Esophagus muscularis mucosa (tissue), 4 donors: ENCODE measurements at places on chromosomes 11 and 22. TPM values are rescaled to one million over a fixed set of nuclear protein-coding genes. Genes with fewer than 3 reads are reported as not detected.

The TRIM48 gene
- not detected for total RNA-seq

The FAM111A gene
- total RNA-seq = 8.9 TPM

The PANX3 gene
- total RNA-seq = not detected

The KCNQ1OT1 gene
- total RNA-seq = 2.5 TPM

The ANO1 gene
- 25.3 TPM for total RNA-seq

The MYO7A gene
- total RNA-seq = 9.1 TPM

The LRRN4CL gene
- 29.9 TPM for total RNA-seq

- no peak overlapping the region for H3K4me3 ChIP-seq
- no peaks in the 10 kb centered on the region for H3K27me3 ChIP-seq
- peaks cover 4% of the 10 kb centered on the region for H3K4me1 ChIP-seq
- DNase-seq = no peak
- no peak overlapping the region for H3K27ac ChIP-seq
Measured at GRCh38 chr11:59158206-59159068, 13.5 kb upstream of the DTX4 start.

DNA sequence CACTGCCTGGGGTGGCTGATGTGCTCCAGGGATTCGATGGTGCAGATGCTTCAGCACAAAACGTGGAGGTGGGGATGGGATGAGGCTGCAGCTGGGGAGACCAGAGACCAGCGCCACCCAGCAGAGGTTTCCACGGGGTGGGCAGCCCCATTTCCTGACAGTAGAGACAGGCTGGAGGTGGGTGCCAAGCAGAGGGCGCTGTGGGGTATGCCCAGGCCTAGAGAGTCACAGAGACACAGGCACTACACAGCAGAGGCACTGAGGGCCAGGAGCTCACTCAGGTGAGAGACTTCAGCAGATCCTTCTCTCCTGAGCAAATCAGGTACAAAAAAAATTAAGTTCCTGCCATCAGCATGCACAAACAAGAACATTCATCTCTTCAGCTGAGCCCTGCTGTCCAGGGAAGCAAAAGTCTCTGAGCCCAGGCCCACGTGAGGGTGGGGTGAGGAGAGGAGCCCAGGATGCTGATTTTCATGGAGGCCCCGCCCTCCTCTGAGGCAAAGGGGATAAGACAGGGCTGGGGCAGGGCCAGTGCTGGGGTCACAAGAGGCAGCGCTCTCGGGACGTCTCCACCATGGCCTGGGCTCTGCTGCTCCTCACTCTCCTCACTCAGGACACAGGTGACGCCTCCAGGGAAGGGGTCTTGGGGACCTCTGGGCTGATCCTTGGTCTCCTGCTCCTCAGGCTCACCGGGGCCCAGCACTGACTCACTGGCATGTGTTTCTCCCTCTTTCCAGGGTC, 53.1 kb downstream of the GGTLC2 start:
- H3K4me1 ChIP-seq = no peaks in the 10 kb centered on the region
- no peak overlapping the region for H3K4me3 ChIP-seq
- no peak overlapping the region for H3K27ac ChIP-seq
- no peaks in the 10 kb centered on the region for H3K27me3 ChIP-seq
- DNase-seq = no peak
- H3K36me3 ChIP-seq = no peaks in the 10 kb centered on the region

GRCh38 chr11:1949302-1949701, 2.2 kb downstream of the MRPL23 start:
- no peaks in the 10 kb centered on the region for H3K36me3 ChIP-seq
- H3K4me1 ChIP-seq = no peaks in the 10 kb centered on the region
- no peak overlapping the region for H3K4me3 ChIP-seq
- no peaks in the 10 kb centered on the region for H3K27me3 ChIP-seq
- H3K27ac ChIP-seq = no peak overlapping the region

- H3K36me3 ChIP-seq = no peaks in the 10 kb centered on the region
- H3K27ac ChIP-seq = no peak overlapping the region
- H3K4me3 ChIP-seq = no peak overlapping the region
Measured at GRCh38 chr11:121614636-121615240, 162.0 kb upstream of the SORL1-AS1 start.

DNA sequence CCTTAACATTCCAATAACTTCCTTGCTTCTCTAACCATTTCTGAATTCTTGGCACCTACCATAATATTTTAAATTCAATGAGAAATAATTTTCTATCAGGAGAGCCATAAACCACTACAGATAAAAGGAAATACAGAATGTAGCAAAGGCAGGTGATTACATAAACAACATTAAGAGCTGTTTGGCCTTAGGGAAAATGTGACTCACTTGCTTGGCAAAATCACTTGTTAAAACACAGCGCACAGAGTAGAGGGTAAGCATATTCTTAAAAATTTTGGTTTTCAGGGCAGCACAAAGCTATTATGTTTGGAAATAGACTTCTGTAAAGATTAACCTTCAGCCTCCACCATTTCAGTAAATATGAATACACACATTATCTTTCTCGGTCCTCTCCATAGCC, 26.4 kb downstream of the IZUMO1R start:
- H3K27me3 ChIP-seq = no peaks in the 10 kb centered on the region
- no peak overlapping the region for H3K4me3 ChIP-seq
- H3K27ac ChIP-seq = no peak overlapping the region
- DNase-seq = no peak
- no peaks in the 10 kb centered on the region for H3K36me3 ChIP-seq

DNA sequence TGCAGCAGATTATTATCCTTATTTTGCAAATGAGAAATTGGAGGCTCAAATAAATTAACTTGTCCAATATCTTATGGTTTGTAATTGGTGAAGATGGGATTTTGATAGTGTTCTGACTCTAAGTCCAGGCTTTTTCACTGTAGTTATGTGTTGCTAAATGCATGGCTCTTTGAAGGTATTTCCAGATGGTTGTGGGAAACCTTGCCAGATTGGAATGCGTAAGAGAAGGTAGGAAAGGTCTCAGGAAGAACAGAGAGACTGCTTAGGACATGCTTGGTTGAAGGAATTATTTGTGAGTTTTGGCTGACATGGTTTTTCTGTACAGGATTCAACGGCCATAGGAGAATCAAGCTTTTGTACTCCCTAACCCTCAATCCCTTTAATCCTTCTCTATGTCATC, 108.6 kb downstream of the STIM1 start:
- H3K27ac ChIP-seq = no peak overlapping the region
- peaks cover 16% of the 10 kb centered on the region for H3K4me1 ChIP-seq
- no peaks in the 10 kb centered on the region for H3K36me3 ChIP-seq
- no peaks in the 10 kb centered on the region for H3K27me3 ChIP-seq
- H3K4me3 ChIP-seq = no peak overlapping the region

The IFITM1 gene
- total RNA-seq = 60.6 TPM

The HSCB gene
- 17.4 TPM for total RNA-seq

- peaks cover 24% of the 10 kb centered on the region for H3K4me1 ChIP-seq
- DNase-seq = peak; percentile 93
- H3K36me3 ChIP-seq = peaks cover 34% of the 10 kb centered on the region
- H3K27me3 ChIP-seq = no peaks in the 10 kb centered on the region
- no peak overlapping the region for H3K27ac ChIP-seq
- H3K4me3 ChIP-seq = no peak overlapping the region
Measured at GRCh38 chr11:62694455-62695167, 5.3 kb upstream of the LRRN4CL start.

DNA sequence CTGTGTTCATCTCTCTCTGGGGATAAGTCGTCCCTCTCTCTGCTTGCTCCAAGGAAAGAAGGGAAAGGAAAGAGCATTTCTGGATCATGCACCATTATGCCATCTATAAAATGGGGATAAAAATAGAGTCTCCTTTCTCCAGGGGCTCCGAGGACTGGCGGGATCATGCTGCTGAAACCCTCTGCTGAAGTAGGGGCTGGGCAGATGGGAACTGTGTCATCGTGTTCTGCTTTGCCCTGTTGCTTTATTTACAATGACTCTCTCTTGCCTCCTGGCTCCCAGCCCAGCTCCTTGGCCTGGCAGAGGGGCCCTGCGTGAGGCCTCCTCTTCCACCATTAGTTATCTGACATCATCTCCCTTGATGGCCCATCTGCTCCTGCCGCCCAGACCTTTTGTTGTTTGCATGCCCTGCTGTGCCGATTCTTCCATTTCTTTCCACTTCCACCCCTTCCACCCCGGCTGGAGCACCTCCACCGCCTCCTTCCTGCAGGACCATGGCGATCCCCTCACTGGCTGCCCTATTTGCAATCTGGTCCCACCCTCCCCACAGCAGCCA, 200.9 kb downstream of the MYO18B start:
- no peak overlapping the region for H3K4me3 ChIP-seq
- no peak for DNase-seq
- H3K27me3 ChIP-seq = no peaks in the 10 kb centered on the region
- peaks cover 19% of the 10 kb centered on the region for H3K36me3 ChIP-seq

DNA sequence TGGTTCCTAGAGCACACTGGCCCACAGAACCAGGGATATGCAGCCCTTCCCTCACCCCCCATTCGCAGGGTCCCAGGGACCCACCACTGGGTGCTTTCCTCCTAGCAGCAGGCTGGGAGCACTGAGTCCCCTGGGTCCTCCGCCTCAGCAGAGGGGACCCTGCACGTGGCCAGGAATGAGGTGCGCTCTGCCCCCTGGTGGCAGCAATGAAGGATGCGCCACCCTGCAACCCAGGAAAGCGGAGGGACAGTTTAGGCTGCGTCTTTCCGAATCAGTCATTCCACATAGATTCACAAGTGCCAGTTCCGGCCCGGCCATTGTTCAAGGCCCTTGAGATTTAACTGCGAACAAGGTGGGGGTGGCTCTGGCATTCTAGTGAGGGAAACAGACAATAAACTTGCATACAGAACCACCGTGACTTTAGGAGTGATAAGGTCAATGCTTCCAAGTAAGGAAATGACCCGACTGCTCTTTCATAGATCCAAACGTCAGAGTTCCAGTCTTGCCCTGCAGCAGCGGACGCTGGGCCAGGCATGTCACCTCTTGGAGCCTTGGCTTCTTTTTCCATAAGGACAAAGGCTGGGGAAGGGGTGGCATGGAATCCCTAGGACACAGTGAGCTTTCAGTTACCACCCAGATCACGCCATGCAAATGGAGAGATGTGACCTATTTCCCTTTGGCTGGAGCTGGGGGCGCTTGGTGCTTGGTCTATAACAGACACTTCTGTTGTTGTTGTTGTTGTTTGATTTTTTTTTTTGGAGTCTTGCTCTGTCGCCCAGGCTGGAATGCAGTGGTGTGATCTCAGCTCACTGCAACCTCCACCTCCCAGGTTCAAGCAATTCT, 7.7 kb downstream of the RIN1 start:
- peak overlapping the region; percentile 52 for H3K27ac ChIP-seq
- H3K27me3 ChIP-seq = no peaks in the 10 kb centered on the region
- H3K4me1 ChIP-seq = peaks cover 35% of the 10 kb centered on the region
- peak overlapping the region; percentile 8 for H3K4me3 ChIP-seq
- H3K36me3 ChIP-seq = peaks cover 15% of the 10 kb centered on the region

The LMNTD2 gene
- total RNA-seq = 2.2 TPM

DNA sequence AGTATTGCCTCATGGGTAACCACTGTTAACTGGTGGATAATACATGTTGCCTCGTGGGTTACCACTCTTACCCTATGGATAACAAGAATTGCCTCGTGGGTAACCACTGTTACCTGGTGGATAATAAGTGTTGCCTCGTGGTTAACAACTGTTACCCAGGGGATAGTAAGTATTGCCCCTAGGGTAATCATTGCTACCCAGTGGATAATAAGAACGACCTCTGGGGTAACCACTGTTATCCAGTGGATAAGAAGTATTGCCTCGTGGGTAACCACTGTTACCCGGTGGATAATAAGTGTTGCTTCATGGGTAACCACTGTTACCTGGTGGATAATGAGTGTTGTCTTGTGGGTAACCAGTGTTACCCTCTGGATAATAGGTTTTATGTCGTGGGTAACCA, 28.1 kb upstream of the NXPE4 start:
- no peak overlapping the region for H3K4me3 ChIP-seq
- no peaks in the 10 kb centered on the region for H3K4me1 ChIP-seq
- H3K36me3 ChIP-seq = no peaks in the 10 kb centered on the region
- no peak overlapping the region for H3K27ac ChIP-seq
- DNase-seq = no peak

- no peak overlapping the region for H3K27ac ChIP-seq
- peak; percentile 55 for DNase-seq
- no peak overlapping the region for H3K4me3 ChIP-seq
Measured at GRCh38 chr11:130806746-130807145, 109.5 kb downstream of the SNX19 start.

DNA sequence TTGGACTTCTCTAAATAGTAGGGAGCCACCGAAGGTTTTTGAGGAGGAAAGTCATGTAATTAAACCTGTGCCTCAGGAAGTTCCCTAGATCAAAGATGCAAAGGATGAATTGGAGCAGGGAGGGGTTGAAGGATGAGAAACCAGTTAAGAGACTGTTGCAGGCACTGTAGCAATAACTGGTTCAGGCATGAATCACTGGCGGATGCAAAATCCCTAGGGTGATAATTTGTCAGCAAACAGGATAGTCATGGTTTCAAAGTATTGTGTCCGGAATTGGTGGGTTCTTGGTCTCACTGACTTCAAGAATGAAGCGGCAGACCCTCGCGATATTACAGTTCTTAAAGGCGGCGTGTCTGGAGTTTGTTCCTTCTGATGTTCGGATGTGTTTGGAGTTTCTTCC, 19.9 kb downstream of the TRIOBP start:
- no peak for DNase-seq
- no peak overlapping the region for H3K27ac ChIP-seq
- H3K36me3 ChIP-seq = no peaks in the 10 kb centered on the region
- no peaks in the 10 kb centered on the region for H3K4me1 ChIP-seq
- no peak overlapping the region for H3K4me3 ChIP-seq

DNA sequence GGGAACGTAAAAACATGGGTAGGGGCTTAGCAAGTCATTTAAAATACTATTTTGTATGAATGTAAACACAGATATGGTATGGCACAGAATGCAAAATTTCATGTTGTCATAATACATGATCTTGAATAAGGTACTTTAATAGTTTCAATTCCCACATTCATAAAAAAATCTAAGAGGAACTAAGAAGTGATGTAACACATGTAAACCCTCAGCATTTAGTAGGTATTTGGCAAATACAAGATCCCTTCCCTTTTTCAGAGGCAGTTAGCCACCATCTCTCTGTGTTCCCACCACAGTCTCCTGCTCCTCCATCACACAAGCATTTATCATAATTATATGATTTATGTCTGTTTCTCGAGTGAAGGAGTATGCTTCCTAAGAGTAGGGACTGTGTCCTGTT, 251.8 kb downstream of the TENM4 start:
- no peak overlapping the region for H3K4me3 ChIP-seq
- H3K27me3 ChIP-seq = no peaks in the 10 kb centered on the region
- no peaks in the 10 kb centered on the region for H3K4me1 ChIP-seq
- H3K27ac ChIP-seq = no peak overlapping the region
- H3K36me3 ChIP-seq = no peaks in the 10 kb centered on the region
